ENCODE measurements at places on chromosomes 1 and 21. TPM values are rescaled to one million over a fixed set of nuclear protein-coding genes. Genes with fewer than 3 reads are reported as not detected.
A peak's percentile ranks its signal among the peaks of the same experiment; 100 is the strongest.

Gene YARS1
- 188 TPM for total RNA-seq

Gene ECM1
- 2.8 TPM for total RNA-seq

Gene CD101
- total RNA-seq, result 0.76 TPM

Gene RWDD3
- total RNA-seq, result 23.3 TPM

Gene HSPG2
- 397 TPM for total RNA-seq

Gene FAM3B
- total RNA-seq, result 0.71 TPM

Gene FMN2
- total RNA-seq, result not detected

Gene RPTN
- total RNA-seq, result not detected

Gene RUNX3
- 1.3 TPM for total RNA-seq

Gene L1TD1
- not detected for total RNA-seq

- H3K27ac ChIP-seq, result peak overlapping the region; percentile 28
- no peak for DNase-seq
- no peaks in the 10 kb centered on the region for H3K36me3 ChIP-seq
Measured at GRCh38 chr1:98211271-98211845, 290.5 kb upstream of the DPYD start.

- H3K4me3 ChIP-seq, result no peak overlapping the region
- no peaks in the 10 kb centered on the region for H3K4me1 ChIP-seq
- no peaks in the 10 kb centered on the region for H3K27me3 ChIP-seq
Measured at GRCh38 chr21:40731206-40731605, 115.8 kb downstream of the DSCAM start.

DNA sequence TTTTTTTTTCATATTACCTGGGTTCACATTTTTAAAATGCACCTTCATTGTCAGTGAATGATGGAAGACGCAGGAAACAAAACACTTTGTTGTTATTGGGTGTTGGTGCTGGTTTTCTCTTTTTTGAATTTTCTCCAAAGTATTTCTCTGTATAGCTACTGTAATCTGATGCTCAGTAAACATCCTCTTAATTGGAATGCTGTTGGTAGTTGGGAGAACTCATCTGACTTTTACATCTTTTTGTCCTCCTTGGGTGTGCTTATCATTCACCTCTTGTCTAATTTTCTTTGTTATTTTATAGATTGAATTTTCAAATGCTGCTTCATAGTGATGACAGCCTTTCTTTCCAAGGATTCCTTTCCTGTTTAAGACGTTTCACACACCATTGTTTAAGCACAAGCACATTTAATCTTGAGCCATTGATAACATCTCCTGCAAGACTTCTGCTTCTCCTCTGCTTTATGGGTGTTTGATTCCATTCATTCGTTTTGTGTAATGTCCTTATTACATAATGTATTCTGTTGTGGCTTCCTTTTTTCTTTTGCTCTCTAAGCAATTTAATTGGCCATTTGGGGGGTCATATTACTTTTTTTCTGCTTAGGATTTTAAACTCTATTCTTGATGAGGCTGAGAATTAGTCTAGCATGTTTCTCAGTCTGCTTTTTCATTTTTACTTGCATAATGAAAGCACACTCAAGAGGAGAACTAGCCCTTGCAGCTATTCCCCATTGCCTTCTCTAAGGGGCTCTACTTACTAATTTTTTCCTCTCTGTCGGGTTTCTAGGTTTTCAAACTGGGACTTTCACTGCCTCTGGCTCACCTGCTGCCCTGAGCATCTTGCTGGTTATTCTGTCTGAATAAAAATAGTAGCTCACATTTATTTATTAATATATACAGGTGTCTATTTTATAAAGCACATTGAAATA, 42.0 kb upstream of the CD34 start:
- no peak for DNase-seq
- no peaks in the 10 kb centered on the region for H3K4me1 ChIP-seq
- H3K4me3 ChIP-seq, result no peak overlapping the region
- no peaks in the 10 kb centered on the region for H3K36me3 ChIP-seq

DNA sequence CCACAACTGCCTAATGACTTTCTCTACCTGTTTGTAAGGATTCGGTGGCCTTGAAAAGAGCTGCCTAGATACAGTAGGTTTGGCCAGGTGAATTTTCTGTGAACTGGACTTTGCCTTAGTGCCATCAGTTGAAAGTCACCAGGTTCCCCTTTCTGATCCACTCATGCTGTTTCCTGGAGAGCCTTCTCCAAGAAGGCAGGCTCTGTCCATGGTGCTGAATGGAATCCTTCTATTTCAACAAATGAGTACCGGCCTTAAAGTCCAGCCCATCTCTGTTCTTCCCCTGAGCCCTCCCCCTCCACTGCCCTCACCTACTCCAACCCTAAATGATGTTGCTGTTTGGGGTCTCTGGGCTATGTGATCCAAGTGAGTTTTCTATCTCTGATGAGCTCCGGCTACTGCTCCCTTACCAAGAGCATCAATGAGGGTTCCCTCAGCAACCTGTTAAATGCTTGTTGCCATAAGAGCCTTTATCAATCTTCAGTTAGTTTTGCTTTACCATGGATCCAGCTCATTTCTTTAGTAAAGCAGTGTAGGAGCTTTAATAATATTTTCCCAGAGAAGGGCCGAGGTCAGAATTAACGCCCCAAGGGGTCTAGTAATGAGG, 500.4 kb downstream of the PTPRU start:
- H3K27me3 ChIP-seq, result peaks cover 100% of the 10 kb centered on the region
- no peaks in the 10 kb centered on the region for H3K36me3 ChIP-seq
- no peak overlapping the region for H3K4me3 ChIP-seq
- H3K4me1 ChIP-seq, result peaks cover 8% of the 10 kb centered on the region
- peak; percentile 39 for DNase-seq

- no peak overlapping the region for H3K4me3 ChIP-seq
- no peaks in the 10 kb centered on the region for H3K4me1 ChIP-seq
- no peak for DNase-seq
- no peak overlapping the region for H3K27ac ChIP-seq
- H3K36me3 ChIP-seq, result peaks cover 89% of the 10 kb centered on the region
- no peaks in the 10 kb centered on the region for H3K27me3 ChIP-seq
Measured at GRCh38 chr1:156136970-156137483, 16.4 kb upstream of the SEMA4A start.

GRCh38 chr21:38077569-38077968, 161.3 kb upstream of the KCNJ6 start:
- no peak overlapping the region for H3K4me3 ChIP-seq
- H3K27me3 ChIP-seq, result peaks cover 75% of the 10 kb centered on the region
- no peak for DNase-seq
- no peak overlapping the region for H3K27ac ChIP-seq
- no peaks in the 10 kb centered on the region for H3K4me1 ChIP-seq

- H3K27ac ChIP-seq, result peak overlapping the region; percentile 92
- H3K36me3 ChIP-seq, result peaks cover 59% of the 10 kb centered on the region
- H3K4me1 ChIP-seq, result peaks cover 93% of the 10 kb centered on the region
- DNase-seq, result no peak
Measured at GRCh38 chr1:225446595-225446960, 18.7 kb upstream of the LBR start.

DNA sequence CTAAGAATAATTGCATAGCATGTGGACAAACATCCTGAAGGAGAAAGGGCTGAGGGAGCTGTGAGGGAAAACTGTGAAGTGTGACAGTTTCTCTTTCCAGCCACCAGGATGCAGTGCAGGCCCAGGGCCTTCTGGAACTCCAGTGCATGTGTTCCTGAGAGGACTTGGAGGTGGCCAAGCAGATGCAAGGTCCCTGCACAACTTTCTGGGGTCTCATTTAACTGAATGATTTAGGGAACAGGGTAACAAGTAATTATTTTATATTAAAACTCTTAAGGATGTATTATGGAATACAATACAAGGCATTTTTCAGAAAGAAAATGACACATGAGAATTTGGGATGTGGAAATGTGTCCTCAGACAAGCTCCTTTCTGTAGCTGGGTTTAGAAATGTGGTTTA, 61.2 kb upstream of the MCOLN3 start:
- no peak overlapping the region for H3K4me3 ChIP-seq
- peak; percentile 58 for DNase-seq
- no peaks in the 10 kb centered on the region for H3K4me1 ChIP-seq
- H3K36me3 ChIP-seq, result no peaks in the 10 kb centered on the region
- no peak overlapping the region for H3K27ac ChIP-seq

- DNase-seq, result no peak
- H3K36me3 ChIP-seq, result no peaks in the 10 kb centered on the region
- H3K27ac ChIP-seq, result no peak overlapping the region
- no peak overlapping the region for H3K4me3 ChIP-seq
- no peaks in the 10 kb centered on the region for H3K4me1 ChIP-seq
Measured at GRCh38 chr1:13992489-13993285, 292.7 kb downstream of the PRDM2 start.

GRCh38 chr1:151187205-151187604, 2.8 kb downstream of the VPS72 start:
- H3K4me1 ChIP-seq, result peaks cover 12% of the 10 kb centered on the region
- H3K27me3 ChIP-seq, result no peaks in the 10 kb centered on the region
- no peak overlapping the region for H3K27ac ChIP-seq
- no peak for DNase-seq
- no peak overlapping the region for H3K4me3 ChIP-seq
- peaks cover 63% of the 10 kb centered on the region for H3K36me3 ChIP-seq

- peak overlapping the region; percentile 30 for H3K4me3 ChIP-seq
- H3K27me3 ChIP-seq, result no peaks in the 10 kb centered on the region
- H3K36me3 ChIP-seq, result no peaks in the 10 kb centered on the region
- peak; percentile 33 for DNase-seq
- peaks cover 24% of the 10 kb centered on the region for H3K4me1 ChIP-seq
Measured at GRCh38 chr1:27436204-27437159, 44.1 kb downstream of the GPR3 start.

DNA sequence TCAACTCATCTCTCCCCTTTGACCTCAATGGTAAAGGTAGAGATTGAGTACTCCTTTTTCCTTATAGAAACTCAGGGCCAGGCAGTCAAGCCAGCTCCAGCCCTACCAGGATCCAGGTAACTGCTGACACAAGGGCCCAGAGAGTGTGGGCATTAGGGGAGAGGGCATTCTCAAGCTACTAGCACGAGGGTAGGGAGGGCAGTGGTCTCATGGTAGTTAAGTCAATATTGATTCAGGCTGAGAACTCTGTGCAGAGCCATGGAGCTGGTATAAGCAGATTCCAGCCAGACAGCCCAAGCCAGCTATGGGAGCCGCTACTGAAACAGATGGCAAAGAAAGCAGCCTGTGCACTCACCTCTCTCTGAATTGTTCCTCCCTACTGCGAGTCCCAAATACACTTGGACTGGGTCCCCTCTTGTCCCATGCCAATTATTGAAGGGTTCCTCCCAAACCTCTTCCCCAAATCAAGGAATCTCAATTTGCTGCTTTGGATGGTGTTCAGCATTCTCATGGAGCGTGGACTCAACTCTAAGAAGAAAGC, 2.8 kb downstream of the PI4KB start:
- H3K27ac ChIP-seq, result no peak overlapping the region
- no peak overlapping the region for H3K4me3 ChIP-seq
- DNase-seq, result no peak
- peaks cover 14% of the 10 kb centered on the region for H3K4me1 ChIP-seq
- H3K27me3 ChIP-seq, result no peaks in the 10 kb centered on the region

- H3K4me3 ChIP-seq, result no peak overlapping the region
- peaks cover 24% of the 10 kb centered on the region for H3K36me3 ChIP-seq
- no peak for DNase-seq
- no peak overlapping the region for H3K27ac ChIP-seq
Measured at GRCh38 chr21:43694437-43695079, 24.4 kb upstream of the PDXK start.

GRCh38 chr1:153929426-153929825, 6.7 kb upstream of the GATAD2B start:
- H3K36me3 ChIP-seq, result peaks cover 33% of the 10 kb centered on the region
- DNase-seq, result no peak
- no peak overlapping the region for H3K4me3 ChIP-seq
- H3K27me3 ChIP-seq, result no peaks in the 10 kb centered on the region
- H3K4me1 ChIP-seq, result no peaks in the 10 kb centered on the region

- H3K27ac ChIP-seq, result no peak overlapping the region
- DNase-seq, result no peak
- no peaks in the 10 kb centered on the region for H3K36me3 ChIP-seq
- peaks cover 98% of the 10 kb centered on the region for H3K27me3 ChIP-seq
Measured at GRCh38 chr1:232687728-232688127, 57.8 kb upstream of the SIPA1L2 start.

GRCh38 chr1:41394959-41395956, 34.0 kb downstream of the FOXO6 start:
- H3K27ac ChIP-seq, result no peak overlapping the region
- no peak overlapping the region for H3K4me3 ChIP-seq
- H3K36me3 ChIP-seq, result no peaks in the 10 kb centered on the region
- DNase-seq, result no peak
- peaks cover 56% of the 10 kb centered on the region for H3K27me3 ChIP-seq

DNA sequence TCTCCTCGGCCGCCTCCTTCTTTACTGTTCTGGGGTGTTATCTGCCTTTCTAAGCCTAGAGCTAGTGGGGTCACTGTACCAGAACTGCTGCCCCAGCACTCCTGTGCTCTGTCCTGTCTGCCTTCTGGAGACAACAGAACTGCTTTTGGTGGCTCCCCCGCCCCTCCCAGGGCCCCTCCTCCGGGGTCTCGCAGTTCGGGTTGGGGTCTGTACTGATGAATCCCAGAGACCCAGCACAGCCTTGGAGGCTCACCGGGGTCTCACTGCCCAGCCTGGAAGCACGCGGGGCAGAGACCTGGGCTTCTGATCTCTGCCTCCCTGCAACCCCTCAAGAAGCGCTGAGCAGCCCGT, 3.2 kb upstream of the PLEKHA6 start:
- H3K4me3 ChIP-seq, result peak overlapping the region; percentile 44
- no peak for DNase-seq
- peaks cover 13% of the 10 kb centered on the region for H3K36me3 ChIP-seq
- H3K27ac ChIP-seq, result peak overlapping the region; percentile 8
- H3K27me3 ChIP-seq, result no peaks in the 10 kb centered on the region

GRCh38 chr1:111334169-111334568, 43.5 kb downstream of the CHIA start:
- no peak overlapping the region for H3K27ac ChIP-seq
- H3K27me3 ChIP-seq, result peaks cover 12% of the 10 kb centered on the region
- H3K36me3 ChIP-seq, result no peaks in the 10 kb centered on the region
- peak; percentile 26 for DNase-seq
- no peaks in the 10 kb centered on the region for H3K4me1 ChIP-seq
- no peak overlapping the region for H3K4me3 ChIP-seq

- H3K27me3 ChIP-seq, result no peaks in the 10 kb centered on the region
- no peak overlapping the region for H3K4me3 ChIP-seq
- no peak for DNase-seq
- no peaks in the 10 kb centered on the region for H3K36me3 ChIP-seq
- no peaks in the 10 kb centered on the region for H3K4me1 ChIP-seq
Measured at GRCh38 chr21:17359781-17360180, 153.1 kb upstream of the CXADR start.

DNA sequence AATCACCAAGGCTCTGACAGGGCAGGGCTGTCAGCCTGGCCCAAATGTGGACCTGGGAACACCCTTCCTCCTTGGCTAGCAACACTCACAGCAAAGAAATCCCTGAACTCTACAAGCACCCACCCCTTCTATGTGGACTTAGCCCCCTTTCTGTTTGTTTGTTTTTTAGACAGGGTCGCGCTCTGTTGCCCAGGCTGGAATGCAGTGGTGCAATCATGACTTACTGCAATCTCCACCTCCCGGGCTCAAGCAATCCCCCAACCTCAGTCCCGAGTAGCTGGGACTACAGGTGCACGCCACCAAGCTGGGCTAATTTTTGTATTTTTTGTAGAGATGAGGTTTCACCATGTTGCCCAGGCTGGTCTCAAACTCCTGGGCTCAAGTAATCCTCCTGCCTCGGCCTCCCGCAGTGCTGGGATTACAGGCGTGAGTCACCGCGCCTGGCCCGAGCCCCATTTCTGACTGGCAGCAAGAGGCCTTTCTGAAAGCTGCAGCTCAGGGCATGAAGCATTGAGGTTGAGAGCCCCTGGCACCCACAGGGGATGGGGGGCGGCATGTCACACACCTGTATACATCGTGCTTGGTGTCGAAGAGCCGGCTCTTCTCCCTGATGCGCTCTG, 16.2 kb downstream of the RIPK4 start:
- DNase-seq, result no peak
- no peaks in the 10 kb centered on the region for H3K27me3 ChIP-seq

All from Calu3 (cell line).